ENCODE measurements at places on chromosomes 5 and 9.

DNA sequence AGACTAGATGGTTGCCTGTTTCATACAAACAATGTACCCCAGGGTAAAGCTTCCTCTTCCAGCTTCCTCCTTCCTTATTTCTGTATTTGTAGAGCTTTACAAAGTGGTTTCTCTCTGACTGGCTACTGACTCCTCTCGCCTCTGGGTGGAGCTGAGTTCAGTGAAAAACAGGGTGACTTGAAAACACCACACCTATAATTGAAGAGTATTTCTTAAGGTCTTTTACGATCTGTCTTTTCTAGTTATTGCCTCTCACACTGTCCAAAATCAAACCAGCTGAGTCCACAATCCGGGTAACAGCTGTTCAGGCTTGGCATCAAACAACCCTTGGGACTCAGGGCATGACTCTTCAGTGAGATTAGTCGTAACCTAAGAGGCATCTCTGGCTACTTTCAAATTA lies 200.4 kb downstream of the ARRDC3 start:
- DNase-seq: no peak

- no peak for DNase-seq
These were observed at the start of the genes BHMT2 and DMGDH for GRCh38 chr5:79069488-79070349. TSS of gene BHMT2 (plus strand) at chr5:79069767. CDS start at chr5:79069783, 16 bp downstream. TSS of gene DMGDH (minus strand) at chr5:79069674. CDS start at chr5:79069620, 54 bp downstream.

- peak; percentile 33 for DNase-seq
These were observed 55.3 kb downstream of the ERAP1 start for GRCh38 chr5:96752341-96753016.

- no peak for DNase-seq
These were observed 100.6 kb downstream of the LHFPL2 start for GRCh38 chr5:78547731-78548615.

- no peak for DNase-seq
These were observed 29.0 kb downstream of the GLRA1 start for GRCh38 chr5:151895660-151896030.

GRCh38 chr5:176429972-176430371 lies 13.6 kb upstream of the CLTB start:
- no peak for DNase-seq

- no peak for DNase-seq
These were observed 44.5 kb downstream of the AMBP start for GRCh38 chr9:114033397-114034103.

DNA sequence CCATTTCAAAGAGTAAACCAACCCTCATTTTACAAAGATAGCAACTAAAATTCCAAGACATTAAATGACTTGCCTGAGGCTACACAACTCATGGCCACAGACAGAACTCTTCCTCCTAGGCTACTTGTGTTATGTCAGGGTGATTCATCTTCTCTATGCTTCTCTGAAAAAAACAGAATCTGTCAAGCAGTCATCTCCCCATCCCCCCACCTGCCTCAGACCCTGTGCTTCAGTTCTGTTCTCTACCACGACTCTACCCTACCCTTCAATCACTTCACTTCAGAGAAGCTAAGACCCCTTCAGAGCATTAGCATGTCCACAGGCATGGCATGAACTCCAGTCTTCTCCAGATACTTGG lies 277.7 kb upstream of the PTGER4 start:
- no peak for DNase-seq

- DNase-seq: no peak
These were observed 1.2 kb downstream of the RPS14 start for GRCh38 chr5:150448334-150448733.

GRCh38 chr9:112132356-112132755 lies 42.7 kb downstream of the SUSD1 start:
- DNase-seq: no peak

DNA sequence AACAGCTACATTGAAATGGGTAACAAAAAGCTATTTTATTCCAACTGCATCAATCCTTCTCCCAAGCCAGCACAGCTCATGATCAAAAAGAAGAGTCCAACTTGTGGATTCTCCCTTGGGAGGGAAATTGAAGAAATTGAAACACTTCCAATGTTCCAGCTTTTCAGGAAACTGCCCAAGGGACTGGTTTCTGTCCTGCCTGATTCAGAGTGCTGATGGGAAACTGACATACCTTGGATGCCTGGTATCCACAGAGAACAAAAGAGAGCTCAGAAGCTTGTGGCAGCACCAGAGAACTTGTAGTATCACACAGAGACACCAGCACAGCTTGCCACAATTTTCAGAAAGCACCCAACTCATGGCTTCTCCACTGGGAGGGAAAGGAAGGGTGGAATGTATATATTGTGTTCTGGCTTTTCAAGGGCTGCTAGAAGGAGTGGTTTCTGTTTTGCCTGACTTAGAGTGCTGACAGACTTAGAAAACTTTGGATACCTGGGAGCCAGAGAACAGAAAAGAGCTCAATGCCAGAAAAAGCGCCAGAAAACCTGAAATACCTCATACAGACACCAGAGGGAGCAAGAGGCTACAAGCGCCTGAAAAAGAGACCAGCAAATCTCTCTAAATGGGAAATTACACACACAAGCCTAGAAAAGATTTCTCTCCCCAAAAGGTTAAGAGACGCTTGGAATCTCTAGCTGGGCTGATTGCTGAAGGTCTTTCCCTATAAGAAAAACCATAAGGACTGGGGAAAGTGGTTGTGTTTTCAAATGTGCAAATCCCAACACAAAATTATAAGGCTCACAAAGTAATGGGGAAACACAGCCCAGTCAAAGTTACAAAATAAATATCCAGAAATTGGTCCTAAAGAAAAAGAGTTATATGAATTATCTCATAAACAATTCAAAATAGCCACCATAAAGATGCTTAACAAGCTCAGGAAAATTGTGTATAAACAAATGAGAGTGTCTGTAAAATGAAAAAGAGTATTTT lies 178.8 kb downstream of the SPOCK1 start:
- DNase-seq: no peak

GRCh38 chr9:103407260-103407659 lies 412.1 kb downstream of the CYLC2 start:
- DNase-seq: no peak

DNA sequence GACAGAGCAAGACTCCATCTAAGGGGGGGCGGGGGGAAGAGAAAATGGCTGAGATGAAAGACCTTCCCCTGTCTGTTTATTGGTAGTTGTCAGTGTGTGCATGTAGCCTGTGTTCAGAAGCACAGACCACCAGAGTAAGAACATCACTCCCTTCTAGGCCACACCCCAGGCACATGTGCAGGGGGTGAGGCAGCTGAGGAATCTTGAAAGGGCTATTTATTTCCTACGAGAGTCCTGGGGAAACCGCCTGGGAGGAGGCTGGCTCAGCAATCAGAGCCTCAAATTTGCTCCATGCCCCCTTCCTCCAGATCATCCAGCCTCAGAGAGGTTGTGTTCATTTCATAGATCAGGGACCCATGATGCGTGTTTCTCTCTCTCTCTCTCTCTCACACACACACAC lies 7.1 kb downstream of the MYORG start:
- no peak for DNase-seq

DNA sequence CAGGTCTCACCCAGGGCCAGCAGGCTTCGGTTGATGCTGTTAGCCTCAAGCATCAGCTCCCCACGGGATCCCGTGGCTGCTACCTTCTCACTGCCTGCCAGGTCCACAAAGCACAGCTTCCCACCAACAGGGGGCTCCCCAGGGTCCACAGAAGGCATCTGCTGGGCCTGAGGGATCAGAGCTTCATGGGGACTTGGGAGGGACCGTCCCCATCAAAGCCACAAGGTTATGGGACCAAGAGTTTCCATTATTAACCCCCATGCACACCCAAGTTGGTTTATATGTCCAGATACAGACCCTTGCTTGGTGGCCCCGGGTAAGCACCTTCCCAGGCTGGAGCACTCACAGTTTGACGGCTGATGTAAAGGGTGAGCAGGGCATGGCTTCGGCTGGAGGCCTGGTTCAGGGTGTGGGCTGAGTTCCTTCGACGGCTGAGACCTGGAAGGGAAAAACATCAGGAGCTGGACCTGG lies 3.0 kb downstream of the KIF12 start:
- DNase-seq: no peak

DNA sequence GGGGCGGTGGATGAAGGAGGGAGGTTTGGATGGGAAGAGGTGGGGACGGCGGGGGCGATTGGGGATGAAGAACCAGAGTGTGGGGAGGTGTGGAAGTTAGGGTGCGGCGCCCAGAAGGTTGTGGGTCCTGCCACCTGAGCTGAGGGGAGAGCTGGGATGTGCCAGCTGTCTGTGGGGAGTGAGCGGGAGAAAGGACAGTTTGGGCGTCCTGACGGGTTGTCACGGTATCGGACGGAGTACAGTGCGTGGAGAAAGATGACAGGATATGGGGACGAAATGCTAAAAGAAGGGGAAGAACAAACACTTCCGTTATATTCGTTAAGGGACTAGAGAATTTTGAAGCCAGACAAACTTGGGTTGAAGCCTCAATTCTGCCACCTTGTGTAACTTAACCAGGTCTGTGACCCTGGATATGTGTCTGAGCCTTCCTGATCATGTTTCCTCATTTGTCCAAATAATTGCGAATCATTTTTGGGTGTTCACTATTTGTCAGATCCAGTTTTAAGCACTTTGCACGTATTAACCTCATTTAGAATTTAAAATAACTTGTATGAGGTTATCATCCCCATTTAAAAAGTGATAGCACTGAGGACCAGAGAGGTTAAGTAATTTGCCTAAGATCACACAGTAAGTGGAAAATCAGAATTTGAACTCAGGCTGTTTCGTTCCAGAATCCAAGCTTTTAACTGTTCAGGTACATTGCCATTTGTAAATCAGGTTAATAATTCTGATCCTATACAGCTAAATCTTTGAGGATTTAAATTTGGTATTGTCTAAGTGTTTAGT lies 689 bp downstream of the CNTRL start:
- peak; percentile 4 for DNase-seq

GRCh38 chr5:93209476-93209875 lies 371.5 kb downstream of the NR2F1-AS1 start:
- DNase-seq: no peak

DNA sequence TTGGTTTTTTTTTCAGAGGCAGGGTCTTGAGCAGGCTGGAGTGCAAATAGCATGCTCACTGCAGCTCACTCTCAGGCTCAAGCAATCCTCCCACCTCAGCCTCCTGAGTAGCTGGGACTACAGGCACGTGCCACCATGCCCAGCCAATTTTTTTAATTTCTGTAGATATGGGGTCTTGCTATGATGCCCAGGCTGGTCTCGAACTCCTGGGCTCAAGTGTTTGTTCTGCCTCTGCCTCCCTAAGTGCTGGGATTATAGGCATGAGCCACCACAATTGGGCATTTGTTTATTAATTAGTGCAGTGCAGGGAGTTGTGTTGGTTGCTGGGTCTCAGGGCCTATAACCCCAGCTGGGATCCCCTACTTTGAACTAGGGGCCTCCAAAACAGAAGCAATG lies 47.0 kb downstream of the CXXC5 start:
- no peak for DNase-seq

DNA sequence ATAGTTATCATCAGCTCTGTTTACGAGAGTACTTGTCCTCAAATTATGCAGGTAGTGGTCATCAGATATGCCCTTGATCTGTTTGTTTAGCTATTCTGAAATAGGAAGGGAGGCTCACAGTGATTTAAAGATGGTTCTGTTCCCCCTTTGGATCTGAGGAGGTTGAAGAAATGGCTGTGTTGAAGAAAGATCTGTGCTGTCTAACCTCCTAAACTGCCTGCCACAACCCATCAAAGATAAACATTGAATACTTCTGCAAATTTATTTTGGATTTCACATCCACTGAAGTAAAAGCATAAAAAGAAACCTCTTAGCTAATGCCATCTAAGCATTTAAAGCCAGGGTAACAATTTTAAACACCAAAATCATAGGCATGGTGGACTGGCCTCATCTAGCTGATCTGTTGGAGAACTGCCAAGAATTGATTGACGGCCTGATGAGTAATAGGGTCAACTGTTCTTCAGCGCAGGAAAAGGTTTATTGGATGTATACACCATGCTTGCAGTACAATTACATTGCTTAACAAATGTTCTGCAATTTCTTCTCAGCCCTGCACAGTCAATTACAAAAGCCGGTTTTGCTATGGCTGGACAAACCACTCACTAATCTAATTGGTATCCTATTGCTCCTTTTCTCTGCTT lies 97.6 kb downstream of the SEMA6A start:
- DNase-seq: no peak

DNA sequence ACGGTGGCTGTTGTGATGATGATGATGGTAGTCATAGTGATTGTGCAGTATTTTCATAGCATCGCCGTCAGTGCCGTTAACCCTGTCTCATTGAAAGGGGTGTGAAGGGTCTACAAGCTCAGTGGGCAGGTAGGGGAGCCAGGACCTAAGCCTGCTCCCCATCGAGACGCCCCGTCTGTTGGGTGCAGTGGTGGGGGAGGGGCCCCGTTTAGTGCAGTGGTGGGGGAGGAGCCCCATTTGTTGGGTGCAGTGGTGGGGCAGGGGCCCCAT lies 68.6 kb downstream of the COL5A1 start:
- no peak for DNase-seq

DNA sequence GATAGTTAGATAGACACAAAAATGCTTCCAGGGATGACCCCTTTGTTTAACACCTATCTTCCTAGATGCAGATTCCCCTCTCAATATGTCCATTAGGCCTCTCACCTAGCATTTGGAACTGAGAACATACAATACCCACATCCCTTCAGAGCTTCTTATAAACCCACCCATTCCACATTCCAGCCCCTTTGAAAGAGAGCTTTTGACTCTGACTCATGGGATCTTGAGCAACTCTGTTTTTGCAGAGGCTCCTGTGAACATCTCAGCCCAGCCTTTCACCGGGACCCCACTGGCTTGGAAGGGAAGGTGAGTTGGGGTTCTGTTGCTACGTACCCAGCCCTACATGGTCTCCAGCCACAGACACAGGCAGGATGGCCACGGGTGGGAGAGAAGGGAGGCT lies 195.5 kb downstream of the FRMD3 start:
- DNase-seq: no peak

DNA sequence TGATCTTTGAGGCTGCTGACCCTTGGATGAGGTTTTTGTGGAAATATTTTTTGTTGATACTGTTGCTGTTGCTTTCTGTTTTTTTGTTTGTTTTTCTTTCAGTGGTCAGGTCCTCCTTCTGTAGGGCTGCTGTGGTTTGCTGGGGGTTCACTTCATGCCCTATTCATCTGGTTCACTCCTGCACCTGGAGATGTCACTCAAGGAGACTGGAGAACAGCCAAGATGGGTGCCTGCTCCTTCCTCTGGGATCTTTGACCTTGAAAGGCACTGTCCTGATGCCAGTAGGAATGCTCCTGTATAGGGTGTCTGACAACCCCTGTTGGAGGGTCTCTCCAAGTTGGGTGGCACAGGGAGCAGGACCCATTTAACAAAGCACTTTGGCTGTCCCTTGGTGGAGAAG lies 67.0 kb upstream of the ACTBL2 start:
- DNase-seq: no peak

- DNase-seq: no peak
These were observed 45.8 kb upstream of the SEMA4D start for GRCh38 chr9:89543621-89544278.

DNA sequence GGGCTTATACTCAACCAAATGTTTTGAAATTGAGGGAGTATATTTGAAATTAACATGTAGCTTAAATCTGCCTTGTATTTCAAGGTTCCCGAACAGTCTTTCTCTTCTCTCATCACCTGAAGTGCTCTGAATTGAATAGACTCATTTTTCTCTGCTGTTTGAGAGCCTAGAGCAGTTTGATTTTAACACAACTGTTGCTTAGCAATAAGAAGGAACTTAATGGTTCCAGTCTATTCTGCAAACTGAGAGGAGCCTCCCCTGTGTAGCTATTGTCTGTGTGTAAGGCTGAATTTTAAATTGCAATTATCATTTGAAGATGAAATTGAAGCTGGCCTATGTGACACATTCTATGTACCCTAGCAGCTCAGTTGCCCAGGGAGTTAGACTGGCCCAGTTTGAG lies 87.1 kb upstream of the CKMT2 start:
- DNase-seq: no peak

Data from amniotic stem cell (primary cell).